ENCODE measurements at places on chromosomes 1 and 21.

GRCh38 chr1:28286111-28286510 lies 26.8 kb downstream of the SESN2 start:
- DNase-seq = no peak

DNA sequence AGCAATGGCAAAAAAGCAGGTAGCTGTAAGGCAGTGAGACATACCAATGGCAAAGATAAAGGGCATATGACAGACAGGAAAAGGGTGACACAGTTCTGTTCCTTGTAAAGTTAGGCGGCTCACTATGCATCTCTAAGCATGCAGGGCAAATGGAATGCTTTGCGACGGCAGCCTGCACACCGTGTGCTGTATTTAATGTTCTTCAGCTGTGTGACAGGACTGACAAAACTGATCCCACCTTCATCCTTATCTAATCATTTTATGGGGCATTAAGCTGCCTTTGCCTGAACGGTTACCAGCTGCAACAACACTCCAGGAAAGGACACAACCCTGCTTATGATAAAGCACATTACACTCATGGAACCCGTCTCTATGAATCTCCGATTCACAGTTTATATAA lies 80.5 kb upstream of the VAV3 start:
- DNase-seq = no peak

DNA sequence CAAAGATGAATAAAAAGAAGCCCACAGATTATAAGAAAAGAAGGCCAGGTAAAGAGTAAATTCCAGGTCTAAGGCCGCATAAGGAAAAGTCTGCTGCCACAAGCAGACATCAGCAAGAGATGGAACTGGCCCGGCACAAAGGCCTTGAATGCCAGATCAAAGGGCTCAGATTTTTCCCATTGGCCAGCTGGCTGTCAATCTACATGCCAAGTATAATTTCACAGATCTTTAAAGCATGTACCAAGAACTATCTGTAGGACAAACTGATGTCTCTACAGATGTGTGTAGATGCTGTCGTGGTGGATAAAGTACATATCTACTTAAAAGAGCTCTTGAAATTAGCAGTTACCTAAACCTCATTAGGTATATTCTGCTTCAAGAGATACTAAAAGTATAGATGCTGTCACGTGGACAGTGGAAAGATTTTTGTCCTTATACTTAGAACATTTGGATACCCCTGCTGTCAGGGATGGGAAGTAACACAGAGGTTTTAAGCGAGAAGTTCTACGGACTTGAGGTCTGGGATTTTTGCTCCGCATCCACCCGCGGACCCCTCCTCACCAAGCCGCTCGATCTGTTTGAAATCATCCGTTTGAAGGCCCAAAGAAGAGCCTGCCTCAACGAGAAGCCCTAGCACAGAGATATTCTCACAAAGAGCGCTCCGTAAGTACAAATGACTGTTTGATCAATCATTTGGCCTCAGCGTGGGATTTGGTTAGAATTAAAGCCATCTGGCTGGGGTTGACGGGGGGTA lies 10.1 kb downstream of the GLIS1 start:
- DNase-seq = no peak

GRCh38 chr1:14698314-14698713 lies 99.8 kb downstream of the KAZN start:
- no peak for DNase-seq

- no peak for DNase-seq
Observed at GRCh38 chr1:220526294-220526693, 1.6 kb upstream of the MARK1 start.

DNA sequence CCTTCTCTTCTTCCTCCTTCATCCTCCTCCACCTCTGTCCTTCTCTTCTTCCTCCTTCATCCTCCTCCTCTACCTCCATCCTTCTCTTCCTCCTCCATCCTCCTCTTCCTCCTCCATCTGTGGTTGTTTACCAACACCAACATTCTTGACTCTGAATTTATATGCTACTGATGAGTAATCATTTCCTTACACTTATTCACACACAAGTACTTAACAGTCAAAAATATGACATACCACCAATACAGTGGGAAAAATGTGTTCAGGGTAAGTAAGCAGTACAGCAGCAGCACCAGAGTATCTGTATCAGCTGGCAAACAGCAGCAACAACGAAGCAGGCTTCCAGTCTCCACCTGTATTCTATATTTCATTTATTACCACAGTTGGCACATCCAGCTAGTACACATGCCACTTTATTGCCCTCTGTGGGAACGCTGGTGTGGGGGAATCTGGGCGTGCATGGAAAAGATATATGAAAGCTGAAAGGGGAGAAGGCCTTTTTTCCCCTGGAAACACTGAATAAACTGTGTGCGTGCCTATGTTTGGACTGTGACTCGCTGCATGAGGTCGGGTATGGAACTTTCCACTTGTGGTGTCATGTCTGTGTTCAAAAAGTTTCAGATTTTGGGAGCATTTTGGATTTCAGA lies 16.0 kb downstream of the ADSS2 start:
- peak; percentile 60 for DNase-seq

DNA sequence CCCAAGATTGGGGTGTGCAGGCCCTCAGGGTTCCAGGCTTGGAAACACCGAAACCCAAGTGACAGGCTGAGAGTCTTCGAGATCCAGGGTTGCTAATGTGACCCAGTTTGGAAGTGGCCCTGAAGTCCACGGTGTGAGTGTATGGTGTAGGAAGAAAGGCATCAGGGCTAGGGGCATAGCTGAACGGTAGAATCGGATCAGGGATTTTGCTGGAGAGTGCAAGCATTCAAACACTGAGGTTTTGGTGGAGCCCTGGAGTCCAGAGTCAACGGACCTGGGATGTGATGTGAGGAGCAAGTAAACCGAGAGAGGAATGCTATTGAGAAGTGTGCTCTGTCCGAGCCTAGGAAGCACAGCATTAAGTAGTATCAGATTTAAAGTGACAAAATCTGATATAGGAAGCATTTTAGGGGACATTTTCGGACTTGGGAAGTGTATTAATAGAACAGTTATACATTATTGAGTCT lies 958 bp downstream of the NFYC start:
- no peak for DNase-seq

GRCh38 chr1:20665726-20666125 lies 4.6 kb upstream of the DDOST start:
- DNase-seq = peak; percentile 39

- no peak for DNase-seq
Observed at GRCh38 chr1:36367066-36367465, 18.7 kb downstream of the STK40 start.

GRCh38 chr1:150192012-150192411 lies 42.3 kb downstream of the PLEKHO1 start:
- no peak for DNase-seq

GRCh38 chr1:44851308-44851707 lies 8.3 kb upstream of the PTCH2 start:
- DNase-seq = no peak

GRCh38 chr21:42107177-42107880 lies 36.2 kb downstream of the UMODL1 start:
- no peak for DNase-seq

DNA sequence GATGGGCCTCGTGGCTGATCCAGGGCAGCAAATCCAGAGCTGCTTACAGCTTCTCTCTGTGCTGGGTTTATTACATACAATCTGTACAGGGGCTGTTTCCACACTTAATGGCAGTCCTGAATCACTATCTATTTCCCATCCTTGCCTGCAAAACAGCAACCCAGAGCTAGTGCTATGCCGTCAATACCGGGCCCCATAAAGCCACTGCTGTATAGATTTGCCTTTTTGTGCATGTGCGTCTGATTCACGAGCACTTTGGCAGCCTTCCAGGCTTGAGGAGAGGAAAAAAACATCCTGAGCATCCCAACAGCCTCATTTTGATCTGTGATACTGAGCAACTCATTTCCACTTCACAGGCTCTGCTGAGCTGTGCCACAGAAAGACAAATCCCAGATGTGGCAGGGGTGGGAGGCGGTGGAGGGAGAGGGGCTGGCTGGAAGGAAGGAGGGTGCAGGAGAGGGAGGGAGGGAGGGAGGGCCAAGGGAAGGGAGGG lies 65.2 kb upstream of the TARBP1 start:
- DNase-seq = peak; percentile 79

- DNase-seq = no peak
Observed at GRCh38 chr1:239392271-239392670, 5.9 kb downstream of the CHRM3 start.

- no peak for DNase-seq
Observed at GRCh38 chr1:46595127-46595526, 8.9 kb downstream of the MKNK1 start.

DNA sequence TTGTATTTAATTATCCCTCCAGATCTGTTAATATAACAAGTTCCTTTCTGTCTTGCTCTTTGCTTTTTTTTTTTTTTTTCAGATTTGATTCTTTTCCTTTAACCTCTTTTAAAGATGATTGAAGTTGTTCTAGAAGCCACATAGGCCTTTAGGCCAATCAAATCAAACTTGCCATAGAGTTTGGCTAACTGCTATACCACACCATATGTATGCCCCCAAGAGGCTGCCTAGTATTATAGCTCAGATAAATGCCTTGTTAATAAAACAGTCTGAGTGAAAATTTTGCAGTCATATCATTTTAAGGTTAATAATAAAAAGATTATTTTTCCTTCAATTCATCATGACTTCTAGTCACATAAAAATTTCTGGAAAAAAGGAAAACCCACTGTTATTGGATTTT lies 696.0 kb upstream of the CHRM3 start:
- DNase-seq = no peak

DNA sequence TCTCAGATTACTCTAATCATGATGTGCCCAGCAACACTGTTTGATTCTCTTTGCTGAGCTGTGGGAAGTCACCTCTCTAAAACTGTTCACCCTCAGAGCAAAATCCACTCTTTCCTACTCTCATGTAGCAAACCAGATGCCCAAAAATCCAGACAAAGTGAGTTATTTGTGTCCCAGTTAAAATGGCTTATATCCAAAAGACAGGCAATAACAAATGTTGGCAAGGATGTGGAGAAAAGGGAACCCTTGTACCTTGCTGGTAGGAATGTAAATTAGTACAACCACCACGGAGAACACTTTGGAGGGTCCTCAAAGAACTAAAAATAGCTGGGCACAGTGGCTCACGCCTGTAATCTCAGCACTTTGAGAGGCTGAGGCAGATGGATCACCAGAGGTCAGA lies 384.0 kb downstream of the HHIPL2 start:
- DNase-seq = no peak

- no peak for DNase-seq
Observed at GRCh38 chr1:227559499-227559898, 3.9 kb upstream of the ZNF678 start.

GRCh38 chr1:207335695-207336363 lies 14.4 kb downstream of the CD55 start:
- peak; percentile 21 for DNase-seq

GRCh38 chr1:172719694-172720138 lies 60.8 kb downstream of the FASLG start:
- DNase-seq = no peak

- no peak for DNase-seq
Observed at GRCh38 chr1:222889440-222889839, 74.6 kb downstream of the DISP1 start.

- no peak for DNase-seq
Observed at GRCh38 chr1:175978926-175979325, 228.2 kb downstream of the COP1 start.

- DNase-seq = no peak
Observed at GRCh38 chr1:151834239-151834638, 2.6 kb upstream of the RORC start.

DNA sequence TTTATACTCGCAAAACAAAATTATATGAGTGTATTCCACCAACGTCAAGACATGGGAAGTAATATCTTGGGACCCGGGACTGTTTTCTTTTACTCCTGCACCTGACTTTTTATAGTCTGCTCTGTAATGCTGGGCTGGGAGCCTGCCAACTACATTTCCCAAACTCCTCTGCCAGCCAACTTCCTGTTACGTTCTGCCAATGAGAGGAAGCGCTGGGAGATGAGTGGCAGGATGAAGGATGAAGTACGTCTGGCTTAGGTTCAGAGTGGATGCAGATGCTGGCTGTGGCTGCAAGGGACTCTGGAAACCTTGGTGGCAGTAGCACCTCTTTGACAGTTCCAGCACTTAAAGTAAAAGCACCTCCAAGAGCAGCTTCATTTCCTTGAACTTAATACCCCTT lies 59.6 kb downstream of the USP24 start:
- no peak for DNase-seq

DNA sequence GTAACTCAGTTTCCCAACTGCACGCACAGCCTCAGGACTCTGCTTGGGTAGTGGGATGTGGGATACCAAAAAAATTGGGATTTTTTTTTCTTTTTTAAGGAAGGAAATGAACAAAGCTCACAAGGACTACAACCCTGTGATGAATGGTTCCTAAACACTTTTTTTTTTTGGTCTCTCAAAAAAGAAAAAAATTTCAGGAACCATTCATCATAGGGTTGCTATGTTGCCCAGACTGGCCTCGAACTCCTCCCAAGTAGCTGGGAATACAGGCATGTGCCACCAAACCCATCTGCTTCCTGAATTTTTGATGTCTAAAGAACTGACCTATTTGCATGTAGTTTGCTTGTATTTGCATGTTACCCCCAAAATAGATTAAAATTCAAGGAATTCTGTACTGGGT lies 6.8 kb downstream of the MINDY1 start:
- DNase-seq = no peak

GRCh38 chr21:35226328-35226727 lies 177.2 kb upstream of the RUNX1 start:
- no peak for DNase-seq

DNA sequence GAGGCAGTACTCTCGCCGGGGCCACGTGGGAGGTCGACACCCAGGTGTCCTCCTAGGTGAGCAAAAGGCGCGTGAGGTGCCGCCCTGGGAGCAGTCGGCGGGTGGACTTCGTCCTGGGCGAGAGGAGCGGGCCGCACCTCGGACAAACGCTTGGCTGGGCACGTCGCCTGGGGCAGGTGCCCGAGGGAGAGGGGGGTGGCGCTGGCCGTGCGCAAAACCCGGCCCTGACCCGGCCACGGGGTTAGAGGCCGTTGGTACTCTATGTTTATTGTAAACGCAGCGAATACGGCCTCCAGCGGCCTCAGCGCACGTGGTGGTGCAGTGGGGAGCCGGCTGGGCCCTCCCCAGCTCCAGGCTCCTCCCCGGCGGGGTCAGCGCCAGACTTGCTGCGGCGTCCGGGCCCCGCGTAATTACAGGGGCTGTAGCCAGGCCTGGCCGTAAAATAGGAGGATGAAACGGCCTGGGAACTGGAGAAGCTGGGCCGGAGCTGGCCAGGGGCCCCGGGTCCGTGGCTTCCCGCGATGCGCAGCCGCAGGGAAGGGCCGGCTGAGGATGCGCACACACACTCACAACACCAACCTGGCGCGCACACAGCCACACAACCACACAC lies 1.6 kb upstream of the EFNA1 start:
- no peak for DNase-seq

GRCh38 chr1:11982010-11982392 lies 1.8 kb downstream of the MFN2 start:
- DNase-seq = no peak

GRCh38 chr1:41939194-41939593 lies 20.5 kb upstream of the HIVEP3 start:
- no peak for DNase-seq
